HL-60 (cell line): ENCODE measurements at places on chromosomes 3 and 15.

DNA sequence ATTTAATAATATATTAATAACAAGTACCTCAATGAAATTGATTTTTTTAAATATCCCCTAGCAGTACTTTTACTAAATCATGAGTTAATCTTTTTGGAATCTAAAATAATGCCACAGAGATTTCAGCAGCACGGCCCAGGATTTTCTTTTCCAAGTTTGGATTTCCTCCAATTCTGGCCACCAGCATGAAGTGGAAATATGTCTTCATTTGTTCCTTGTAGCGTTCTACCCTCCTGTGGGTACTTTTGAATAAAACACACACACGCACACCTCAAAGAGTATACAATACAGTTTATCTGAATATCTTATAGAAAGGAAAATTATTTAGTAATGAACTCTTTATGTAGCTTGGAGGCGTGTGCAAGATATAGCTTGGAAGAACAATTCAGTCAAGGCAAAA lies 125.1 kb upstream of the STT3B start:
- no peak for DNase-seq

DNA sequence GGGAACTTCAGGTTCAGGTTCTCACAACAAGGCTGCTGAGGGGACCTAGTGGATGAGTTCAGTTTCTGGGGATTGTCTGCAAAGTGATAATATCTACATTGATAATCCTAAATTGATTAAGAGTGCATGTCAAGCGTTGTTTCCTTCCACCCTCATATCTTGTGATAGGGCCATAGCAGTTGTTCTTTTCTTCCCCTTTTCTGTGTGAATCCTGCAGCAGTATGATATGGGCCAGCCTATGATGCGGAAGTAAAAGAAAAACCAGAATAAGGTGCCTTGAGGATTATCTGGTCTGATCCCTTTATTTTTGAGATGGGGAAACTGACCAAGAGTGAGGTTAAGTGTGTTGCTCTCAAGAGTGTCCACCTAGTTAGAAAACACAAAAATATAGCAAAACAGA lies 86.2 kb downstream of the MITF start:
- DNase-seq = no peak

DNA sequence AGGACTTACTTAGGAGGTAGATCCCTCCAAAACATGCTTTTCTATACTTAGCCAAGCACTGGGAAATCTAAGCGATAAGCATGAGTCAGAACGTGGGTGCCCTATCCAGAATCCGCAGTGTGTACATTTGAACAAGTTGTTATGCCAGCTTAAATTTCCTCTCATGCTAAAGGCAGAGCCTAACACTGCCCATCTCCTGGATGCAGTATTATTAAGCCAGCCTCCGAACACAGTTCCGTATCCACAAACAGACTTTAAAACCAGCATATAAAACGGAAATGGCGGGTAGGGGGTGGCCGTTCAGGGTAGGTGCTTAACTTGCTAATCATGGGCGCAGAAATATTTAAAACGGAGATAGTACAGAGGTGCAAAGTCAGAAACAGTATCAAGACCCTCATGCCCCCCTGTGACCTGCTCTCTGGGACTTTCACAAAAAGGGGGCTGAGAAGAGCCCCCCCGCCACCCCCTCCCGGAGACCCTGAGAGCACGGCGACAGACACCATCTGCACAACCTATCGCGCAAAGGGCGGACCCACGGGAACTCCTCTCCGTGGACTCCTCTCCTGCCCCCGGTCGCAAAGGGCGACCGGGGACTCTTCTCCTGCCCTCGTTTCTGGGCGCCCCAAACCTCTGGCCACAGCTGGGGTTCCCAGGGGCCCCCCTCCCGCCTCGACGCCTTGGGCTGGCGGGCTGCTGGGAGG lies 889 bp upstream of the LRRIQ4 start:
- DNase-seq = peak; percentile 65

DNA sequence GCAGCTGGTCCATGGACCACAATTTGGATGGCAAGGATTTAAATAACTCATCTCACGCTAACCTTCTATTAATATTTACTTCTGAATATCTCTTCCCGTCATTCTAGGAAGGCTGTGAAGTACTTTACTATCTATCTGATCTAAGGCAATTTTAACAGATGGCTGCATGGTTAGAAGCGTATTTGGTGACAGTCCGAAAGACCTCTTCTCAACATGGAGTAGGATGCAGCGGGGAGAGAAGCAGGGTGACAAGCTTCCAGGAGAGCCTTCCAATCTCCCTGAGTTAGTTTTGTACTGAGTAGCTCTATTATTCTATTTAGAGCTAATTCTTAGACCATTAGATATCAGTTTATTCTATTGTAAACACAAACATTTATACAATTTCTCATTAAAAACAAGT lies 309.4 kb downstream of the PLCL2 start:
- DNase-seq = no peak

DNA sequence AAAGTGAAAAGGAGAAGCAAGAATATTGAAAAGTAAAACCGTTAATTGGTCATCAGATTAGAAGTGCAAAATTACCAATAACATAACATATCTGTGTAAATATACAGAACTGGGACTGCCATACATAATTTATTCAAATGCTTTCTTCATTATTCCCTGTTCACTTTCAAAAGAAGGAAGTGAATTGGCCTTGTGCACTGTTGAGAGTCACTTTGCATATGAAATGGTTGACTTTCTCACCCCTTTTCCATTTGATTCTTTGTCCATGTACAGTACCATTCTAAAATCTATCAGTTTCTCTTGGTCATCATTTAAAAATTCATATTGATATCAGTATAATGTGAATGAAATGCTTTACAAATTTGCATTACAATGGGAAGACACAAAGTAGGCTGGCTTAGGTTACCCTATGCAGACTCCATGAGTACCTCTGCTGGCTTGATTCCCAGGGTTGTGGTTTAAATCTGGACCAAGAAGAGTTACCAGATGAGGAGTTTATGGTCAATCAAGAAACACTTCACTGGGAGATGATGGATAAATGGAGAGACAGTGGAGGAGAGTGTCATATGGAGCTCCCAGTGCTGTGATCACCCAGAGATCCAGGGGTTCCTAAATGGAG lies 210.9 kb upstream of the TOPAZ1 start:
- no peak for DNase-seq

GRCh38 chr15:84681831-84682230 lies 23.8 kb upstream of the NMB start:
- DNase-seq = peak; percentile 56
